ENCODE measurements at places on chromosomes 3 and 15. TPM values are rescaled to one million over a fixed set of nuclear protein-coding genes. Genes with fewer than 3 reads are reported as not detected.

DNA sequence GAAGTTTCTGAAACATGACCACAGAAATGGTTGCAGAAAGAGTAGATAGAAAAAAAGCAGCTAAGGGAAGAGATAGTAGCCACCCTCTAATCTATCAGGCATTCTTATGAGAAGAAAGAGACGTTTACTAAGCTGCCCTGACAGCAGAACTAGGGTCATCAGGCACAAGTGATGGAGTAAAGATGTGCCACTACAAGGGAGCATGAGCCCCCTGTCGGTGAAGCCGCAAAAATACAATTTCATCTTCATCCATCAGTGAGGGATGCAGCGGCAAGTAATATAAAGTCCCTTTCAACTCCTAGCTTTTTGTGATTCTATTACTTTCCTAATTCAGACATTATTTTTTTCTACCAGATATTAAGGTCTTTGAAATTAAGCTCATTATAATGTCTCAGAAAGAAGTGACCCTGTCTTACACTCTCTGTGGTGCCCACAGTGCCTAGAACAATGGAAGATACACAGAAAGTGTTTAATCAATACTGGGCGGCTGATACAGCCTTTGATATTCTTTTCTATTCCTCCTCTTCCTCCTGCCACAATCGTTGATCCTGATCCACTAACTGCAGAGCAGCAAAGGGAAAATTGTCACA lies 651.6 kb downstream of the NTRK3 start:
- no peak for DNase-seq

DNA sequence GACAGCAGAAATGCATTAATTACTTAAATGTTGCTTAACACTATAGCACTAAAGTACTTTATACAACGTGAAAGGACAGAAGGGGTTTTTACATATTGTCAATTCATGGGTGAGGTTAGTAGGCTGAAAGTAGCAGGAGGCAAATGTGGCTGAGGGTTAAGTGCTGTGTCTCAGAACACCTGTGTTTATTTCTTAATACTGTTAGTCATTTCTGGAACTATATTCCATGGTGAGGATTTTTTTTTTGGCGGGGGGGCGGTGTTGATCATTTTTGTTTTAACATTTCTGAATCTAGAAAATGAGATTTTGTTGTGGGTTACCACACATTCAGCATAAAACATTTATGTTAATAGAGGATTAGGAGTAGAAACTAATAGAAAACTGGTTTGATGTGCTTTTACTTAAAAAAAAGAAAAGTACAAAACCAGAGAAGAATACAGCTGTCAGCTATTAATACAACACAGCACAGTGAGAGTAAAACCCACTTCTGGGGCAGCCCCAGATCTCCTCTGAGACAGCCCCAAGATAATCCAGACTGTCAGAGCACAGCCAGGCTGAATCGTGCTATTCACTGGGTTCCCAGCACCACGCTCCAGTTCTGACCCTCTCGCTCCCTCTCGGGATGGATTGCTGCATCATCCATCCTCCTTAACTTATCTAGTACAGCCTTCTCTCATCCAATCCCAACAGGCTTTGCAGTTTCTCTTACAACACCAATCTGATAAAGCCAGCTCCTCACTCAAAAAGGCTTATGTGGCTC lies 307.7 kb downstream of the TUSC7 start:
- DNase-seq: no peak

DNA sequence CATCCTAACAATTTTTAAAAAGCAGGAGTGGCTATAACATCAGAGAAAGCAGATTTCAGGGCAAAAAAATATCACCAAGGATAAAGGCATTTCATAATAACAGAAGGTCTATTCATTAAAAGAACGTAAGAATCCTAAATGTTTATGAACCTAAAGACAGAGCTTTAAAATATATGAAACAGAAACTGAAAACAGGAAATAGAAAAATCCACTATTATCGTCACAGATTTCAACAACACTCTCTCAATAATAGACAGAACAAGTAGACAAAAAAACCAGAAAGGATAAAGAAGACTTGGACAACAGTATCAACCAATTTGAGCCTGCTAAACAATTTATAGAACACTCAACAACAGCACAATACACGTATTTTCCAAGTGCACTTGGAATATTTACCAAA lies 71.4 kb downstream of the FBXL22 start:
- DNase-seq: no peak

DNA sequence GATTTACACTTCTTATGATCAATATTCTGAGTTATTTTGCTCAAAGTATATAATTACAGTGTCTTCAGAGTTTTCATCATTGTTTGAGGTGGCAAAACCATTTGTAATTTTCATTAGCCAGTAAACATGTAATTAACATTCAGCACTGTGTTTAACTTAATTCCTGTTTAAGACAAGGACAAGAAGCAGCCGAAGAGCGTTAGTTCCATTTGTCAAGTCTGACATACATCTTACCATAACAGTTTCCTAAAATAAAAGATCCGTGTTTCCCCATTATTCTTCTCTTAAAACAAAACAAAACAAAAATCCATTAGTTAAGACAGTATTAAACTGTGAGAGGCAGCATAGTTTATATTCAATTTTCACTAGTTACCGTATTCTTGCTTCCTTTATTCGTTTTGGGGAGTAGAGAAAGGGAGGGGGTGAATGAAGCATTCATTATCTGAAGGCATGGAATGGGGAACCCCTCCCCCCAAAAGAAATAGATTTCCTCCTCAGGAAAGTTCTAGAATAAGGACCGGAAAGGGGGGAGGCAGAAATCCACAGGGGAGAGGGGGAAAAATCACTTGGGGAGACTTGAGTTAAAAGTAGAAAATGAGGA lies 5.5 kb upstream of the NR2F2 start:
- DNase-seq: no peak

DNA sequence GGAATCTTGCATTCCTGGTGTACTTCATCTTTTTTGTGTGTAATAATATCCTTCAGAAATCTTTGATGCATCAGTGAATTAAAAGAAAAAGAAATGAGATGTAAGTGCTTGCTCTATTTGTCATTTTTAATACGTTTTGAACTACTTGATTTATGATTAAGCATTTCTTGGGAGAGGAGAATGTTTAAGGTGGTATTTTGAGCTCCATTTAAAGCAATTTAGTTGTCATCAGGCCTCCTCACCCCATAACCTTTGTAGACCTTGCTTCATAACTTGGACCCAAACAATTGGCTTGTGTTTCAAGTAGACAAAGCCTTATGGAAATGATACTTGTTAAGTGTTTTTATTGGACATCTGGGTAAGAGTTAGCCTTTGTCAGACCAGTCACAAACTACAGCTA lies 87.1 kb upstream of the VEPH1 start:
- no peak for DNase-seq

- DNase-seq: no peak
Observed at GRCh38 chr15:91050128-91050455, 27.7 kb upstream of the VPS33B start.

GRCh38 chr15:56234804-56235203 lies 8.9 kb downstream of the RFX7 start:
- DNase-seq: no peak

- no peak for DNase-seq
Observed at GRCh38 chr3:179801856-179802255, 149.0 kb downstream of the USP13 start.

DNA sequence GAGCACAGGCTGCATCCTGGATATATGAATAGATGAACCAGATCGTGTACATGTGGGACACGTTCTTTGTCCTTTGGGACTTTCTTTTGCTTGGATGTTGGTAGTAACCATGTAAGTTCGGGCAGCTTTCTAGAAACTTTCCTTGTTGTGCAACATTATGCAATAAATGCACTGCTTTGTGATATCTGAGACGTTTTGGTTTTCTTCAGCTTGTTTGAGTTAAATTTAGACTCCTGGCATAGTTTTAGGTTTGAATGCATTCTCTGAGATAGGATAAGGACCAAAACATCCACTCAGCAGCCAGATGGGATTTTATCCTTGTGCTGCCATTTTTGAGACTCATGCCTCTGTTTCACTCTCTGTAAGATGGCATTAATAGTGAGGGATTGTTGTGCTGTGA lies 158.9 kb downstream of the IGF1R start:
- DNase-seq: no peak

- no peak for DNase-seq
Observed at GRCh38 chr3:175413926-175414325, 554.8 kb downstream of the NAALADL2 start.

- DNase-seq: no peak
Observed at GRCh38 chr3:118734664-118735063, 300.0 kb downstream of the IGSF11 start.

DNA sequence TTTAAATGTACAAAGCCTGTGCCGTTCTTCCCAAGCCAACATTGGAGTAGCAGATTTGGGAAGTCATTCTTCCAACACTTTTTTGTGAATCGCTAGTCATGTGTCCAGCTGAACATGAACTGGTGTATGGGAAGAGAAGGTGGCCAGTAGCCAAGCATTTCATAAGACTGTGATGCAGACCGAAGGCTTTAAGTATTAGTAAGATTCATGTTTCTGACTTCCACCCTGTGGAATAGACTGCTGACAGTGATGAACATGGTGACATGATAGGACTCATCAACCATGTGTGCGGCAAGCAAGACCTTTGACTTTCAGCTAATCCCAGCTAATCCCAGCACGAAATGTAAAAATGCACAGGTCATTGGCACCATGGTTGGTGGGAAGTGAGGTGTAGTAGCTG lies 48.3 kb upstream of the THSD4 start:
- no peak for DNase-seq

GRCh38 chr15:80819001-80819400 lies 39.8 kb downstream of the CEMIP start:
- DNase-seq: no peak

WDR53 gene
- total RNA-seq: 1.5 TPM

ABCF3 gene
- total RNA-seq: 38.9 TPM

FGD5 gene
- total RNA-seq: 8.9 TPM

TTLL13 gene
- total RNA-seq: not detected

UBA3 gene
- 27.3 TPM for total RNA-seq

ADAMTSL3 gene
- 8.9 TPM for total RNA-seq

PLS1 gene
- 13.0 TPM for total RNA-seq

Measured in right lobe of liver (tissue), 6 donors.